Activated gamma-delta T cell treated with anti-CD3 and anti-CD28 coated beads, Interleukin-2, amount 50 U/mL, for 16 hours (primary cell): ENCODE measurements at places on chromosomes 4 and X.
A peak's percentile ranks its signal among the peaks of the same experiment; 100 is the strongest.

GRCh38 chr4:55367084-55367722 is 21.2 kb downstream of the SRD5A3 start:
- no peak for DNase-seq

GRCh38 chr4:17701138-17701839 is 80.1 kb downstream of the FAM184B start:
- no peak for DNase-seq

- no peak for DNase-seq
Observed at GRCh38 chrX:4830880-4831557, 1117.6 kb upstream of the PRKX start.

DNA sequence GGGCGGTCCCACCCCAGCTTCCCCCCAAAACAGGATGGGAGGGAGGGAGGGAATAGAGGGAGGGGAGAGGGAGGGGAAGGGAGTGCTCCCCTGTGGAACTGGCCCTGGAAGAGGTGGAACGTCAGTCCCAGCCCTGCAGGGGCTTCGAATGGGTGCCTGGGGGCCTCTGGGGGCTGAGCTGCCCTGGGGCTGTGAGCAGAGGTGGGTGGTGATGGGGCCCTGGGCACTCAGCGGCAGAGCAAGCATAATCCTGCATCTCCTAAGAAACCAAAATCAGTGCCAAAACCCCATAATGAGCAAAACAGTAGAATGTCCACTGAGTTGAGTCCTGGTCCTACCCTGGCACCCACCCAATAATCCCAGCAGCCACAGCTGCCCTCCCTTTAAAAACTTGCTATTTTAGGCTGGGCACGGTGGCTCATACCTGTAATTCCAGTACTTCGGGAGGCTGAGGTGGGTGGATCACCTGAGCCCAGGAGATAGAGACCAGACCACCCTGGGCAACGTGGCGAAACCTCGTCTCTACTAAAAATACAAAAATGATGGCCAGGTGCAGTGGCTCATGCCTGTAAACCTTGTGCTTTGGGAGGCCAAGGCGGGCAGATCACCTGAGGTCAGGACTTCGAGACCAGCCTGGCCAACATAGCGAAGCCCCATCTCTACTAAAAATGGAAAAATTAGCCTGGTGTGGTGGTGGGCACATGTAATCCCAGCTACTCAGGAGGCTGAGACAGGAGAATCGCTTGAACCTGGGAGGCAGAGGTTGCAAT is 11.1 kb downstream of the DOK7 start:
- no peak for DNase-seq

DNA sequence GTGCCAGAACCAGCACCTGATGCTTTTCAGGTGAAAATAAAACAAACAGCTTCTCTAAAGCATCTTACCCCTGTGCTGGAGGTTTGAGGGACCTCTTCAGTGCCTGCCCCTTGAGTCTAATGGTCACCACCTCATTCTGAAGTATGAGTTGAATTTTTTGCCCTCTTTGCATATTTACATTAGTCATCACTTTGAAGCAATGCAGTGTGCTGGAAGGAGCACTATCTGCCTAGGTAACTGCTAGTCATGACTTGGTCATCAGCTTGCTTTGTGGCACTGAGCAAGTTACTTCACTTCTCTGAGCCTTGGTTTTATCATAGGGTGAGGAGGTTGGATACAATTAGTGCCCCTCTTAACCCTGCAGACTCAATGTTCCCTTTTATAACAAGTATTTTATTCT is 44.9 kb downstream of the SPATA18 start:
- no peak for DNase-seq

DNA sequence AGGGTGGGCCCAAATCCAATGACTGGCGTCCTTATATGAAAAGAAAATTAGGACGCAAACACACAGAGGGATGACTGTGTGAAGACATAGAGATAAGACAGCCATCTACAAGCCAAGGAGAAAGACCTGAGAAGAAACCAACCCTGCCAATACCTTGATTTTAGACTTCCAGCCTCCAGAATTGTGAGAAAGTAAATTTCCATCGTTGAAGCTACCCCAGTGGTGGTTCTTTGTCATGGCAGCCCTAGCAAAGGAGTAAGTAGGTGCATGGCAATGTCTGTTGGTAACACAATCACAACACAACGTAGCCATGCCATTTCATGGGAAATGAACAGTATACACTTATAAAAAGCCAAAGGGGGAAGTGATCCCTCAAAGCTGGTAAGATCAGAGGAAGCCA is 25.3 kb downstream of the SMIM20 start:
- no peak for DNase-seq

DNA sequence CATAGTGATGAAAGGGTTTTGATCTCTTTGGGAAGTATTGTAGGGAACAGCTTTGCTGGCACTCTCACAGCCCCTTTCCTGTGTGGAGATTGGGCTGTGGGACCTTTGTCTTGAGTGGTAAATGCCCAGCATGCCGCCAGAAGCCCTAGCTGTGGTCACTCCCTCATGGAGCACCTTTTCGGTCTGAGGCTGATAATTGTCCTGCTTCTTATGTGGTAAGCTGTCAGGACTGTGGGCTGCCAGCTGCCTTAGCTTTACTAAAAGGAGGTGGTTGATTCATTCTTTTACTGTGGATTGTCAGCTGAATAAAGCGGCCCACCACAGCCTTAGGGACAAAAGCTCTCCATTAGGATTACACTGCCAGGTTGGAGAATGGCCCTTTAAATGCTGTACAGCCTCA is 7.1 kb downstream of the PASD1 start:
- no peak for DNase-seq

DNA sequence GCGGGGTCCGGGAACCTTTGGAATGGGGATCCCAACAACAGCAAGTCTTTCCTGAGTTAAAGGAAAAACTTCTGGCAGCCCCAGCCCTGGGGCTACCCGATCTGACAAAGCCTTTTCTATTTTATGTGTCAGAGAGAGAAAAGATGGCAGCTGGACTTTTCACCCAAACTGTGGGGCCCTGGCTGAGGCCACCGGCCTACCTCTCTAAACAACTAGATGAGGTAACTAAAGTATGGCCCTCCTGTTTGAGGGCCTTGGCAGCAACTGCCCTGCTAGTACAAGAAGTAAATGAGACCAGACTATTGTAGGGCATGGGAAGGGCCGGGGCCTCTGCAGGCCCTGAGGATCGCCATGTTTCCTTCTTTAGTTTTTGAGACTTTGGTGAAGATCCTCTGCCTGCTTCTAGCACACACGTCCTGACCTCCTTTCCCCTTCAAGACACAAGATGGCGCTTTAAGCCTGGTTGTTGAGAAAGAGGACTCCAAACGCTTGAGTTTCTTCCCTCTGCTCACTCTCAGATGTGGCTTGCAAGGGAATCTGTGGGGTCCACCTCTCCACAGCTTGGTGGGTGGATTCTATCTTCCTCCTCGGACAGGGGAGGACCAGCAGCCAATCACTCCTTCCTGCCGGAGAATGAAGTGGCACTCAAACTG is 18.5 kb upstream of the DRD5 start:
- DNase-seq, result no peak

GRCh38 chr4:183905593-183906488 is 734 bp downstream of the STOX2 start:
- DNase-seq, result no peak

DNA sequence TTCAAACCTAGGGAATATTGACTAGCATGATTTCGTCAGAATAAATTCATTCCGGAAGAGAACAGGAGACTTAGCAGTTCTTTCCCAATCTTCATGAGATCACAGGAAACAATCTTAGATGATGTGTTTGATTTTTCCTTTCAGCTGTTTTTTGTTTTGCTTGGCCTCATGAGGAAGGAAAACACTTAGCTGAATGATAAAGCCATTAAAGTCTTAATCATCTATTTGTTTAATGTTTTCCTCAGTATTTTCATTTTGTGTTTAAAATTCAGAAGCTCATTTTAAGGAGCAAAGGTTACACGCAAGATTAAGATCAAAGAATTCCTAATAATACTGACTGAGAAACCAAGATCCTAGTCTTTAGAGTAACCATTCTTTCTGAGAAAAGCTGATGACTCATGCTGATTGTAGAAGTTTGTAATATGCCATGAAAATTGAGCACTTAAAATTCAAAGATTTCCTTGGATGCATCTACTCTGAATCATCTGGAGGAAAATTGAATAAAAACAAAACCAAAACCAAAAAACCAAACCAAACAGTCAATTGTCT is 15.4 kb upstream of the TBC1D19 start:
- no peak for DNase-seq

- no peak for DNase-seq
Observed at GRCh38 chr4:140163029-140163810, 9.2 kb upstream of the MAML3 start.

DNA sequence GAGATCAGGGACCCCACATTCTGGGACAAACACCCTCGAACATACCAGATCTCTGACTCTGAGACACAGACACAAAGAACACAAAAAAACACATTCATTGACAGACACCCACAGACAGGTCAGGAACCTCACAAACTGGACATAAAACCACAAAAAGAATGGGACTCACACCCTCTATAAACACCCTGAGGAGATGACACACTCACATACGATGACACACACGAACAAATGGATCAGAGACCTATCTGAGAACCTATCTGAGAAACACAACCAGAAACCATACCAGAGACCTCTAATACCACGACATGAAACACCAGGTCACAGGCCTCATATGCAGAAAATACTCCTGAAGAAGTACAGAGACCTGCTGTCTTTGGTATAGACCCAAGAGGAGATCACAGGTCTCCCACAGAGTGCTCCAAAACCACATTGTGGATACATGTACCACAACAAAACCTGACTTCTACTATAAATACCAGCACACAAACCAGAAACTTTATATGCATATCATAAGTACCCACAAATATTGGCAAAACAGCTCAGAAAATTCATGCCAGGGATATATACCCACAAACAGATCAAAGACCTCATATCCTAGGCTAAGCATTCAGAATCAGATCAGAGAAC is 19.5 kb downstream of the SUV39H1 start:
- DNase-seq, result no peak

GRCh38 chrX:128961290-128961689 is 562.0 kb downstream of the SMARCA1 start:
- no peak for DNase-seq

DNA sequence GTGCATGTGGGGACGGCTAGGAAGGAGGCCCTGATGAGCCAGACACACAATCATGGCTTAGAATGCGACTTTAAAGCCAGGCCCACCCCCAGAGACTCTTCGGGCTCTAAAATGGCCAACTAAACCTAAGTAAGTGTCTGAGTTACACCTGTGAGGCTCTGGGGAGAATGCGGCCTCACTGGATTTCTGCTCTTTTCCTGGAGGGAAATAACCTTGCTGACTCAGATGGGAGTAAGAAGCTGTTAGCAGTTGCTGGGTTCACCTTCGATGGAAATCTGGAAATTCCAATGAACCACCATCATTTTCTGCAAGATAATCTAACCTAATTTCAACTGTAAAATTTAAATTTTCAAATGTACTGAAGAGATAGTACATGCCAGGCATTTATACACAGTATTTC is 97.6 kb upstream of the MAML3 start:
- no peak for DNase-seq

- DNase-seq, result no peak
Observed at GRCh38 chrX:19370061-19370460, 26.3 kb downstream of the PDHA1 start.

- no peak for DNase-seq
Observed at GRCh38 chrX:10618961-10619360, 1.4 kb downstream of the MID1 start.

GRCh38 chr4:177214935-177215334 is 94.7 kb upstream of the NEIL3 start:
- no peak for DNase-seq

- DNase-seq, result no peak
Observed at GRCh38 chrX:139828830-139829229, 104.0 kb downstream of the ATP11C start.

- no peak for DNase-seq
Observed at GRCh38 chr4:92791871-92792440, 488.2 kb downstream of the GRID2 start.

DNA sequence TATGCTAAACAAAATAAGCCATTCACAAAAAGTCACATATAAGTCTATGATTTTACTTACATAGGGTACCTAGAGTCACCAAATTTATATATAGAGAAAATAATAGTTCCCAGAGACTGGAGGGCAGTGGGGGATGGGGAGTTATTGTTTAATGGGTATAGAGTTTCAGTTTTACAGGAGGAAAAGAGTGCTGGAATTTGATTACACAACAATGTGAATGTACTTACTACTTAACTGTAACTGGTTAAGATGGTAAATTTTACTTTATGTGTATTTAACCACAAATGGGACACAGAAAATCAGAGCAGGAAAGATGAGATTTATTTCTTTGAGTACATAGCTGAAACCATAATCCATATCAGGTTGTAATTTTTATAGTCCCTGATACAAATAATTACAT is 144.4 kb downstream of the TMA16 start:
- DNase-seq, result no peak

DNA sequence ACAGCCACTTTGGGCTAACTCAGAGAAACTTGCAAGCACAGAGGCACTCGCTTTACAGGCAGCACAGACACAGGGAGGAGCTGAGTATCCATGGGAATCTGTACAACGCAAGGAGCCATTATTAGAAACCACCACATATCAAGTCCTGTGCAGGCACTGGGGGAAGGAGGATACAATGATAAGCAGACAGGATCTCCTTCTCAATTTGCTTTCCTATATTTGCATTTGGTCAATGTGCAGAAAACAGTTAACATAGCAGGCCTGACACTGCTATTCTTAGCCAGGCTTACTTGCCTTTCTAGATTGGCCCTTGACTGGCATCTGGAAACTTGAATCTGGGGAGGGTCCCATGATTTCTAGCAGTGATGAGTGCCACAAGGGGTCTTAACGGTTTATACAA is 65.8 kb downstream of the TEC start:
- no peak for DNase-seq

DNA sequence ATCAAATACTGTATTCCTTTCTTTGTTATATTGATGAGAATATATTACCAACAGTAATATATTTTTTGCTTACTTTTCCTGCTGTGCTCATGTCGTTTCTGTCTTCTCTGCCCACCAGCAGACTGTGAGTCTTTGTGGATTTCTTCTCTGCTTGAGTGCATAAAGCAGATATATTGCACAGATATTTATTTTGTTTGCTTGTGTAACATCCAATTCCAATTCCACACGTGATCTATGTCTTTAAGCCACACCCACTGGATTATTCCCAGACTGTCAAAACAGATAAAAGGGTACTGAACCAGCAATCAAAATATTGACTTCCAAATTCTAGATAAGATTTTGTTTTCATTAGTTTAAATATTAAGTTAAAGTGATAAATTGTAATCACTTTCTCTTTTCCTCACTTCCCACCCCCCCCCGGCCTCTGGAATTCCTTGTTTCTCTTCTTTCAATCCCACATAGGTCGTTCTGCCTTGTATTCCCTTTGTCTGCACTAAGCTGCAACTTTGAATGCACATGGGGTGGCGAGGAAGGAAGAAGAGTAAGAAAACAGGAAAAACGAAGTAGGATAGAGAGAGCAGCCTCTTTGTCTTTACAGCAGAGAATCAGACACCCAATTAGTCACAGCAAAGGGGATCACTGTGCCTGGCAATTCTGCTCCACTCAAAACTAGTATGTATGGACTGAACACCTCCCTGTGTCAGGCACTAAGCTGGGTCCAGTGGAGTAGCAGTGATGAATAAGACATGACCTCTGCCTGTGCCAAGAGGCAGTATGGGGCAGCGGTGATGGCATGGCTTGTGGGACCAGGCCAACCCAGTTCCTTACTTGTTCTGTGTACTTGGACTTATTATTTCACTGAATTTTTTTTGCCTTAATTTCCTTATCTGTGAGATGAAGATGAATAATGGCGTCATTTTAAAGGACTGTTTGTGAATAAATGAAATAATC is at the start of gene ADH1B:
Gene ADH1B, minus strand, starts transcription at position 161 of the 951 bp plus-strand sequence. Its CDS starts 70 bp downstream, at position 91.
- DNase-seq, result no peak

- DNase-seq, result peak; percentile 37
Observed at GRCh38 chrX:119118780-119119395, 8.7 kb downstream of the KIAA1210 start.
